ENCODE measurements at places on chromosomes 2 and 18.

DNA sequence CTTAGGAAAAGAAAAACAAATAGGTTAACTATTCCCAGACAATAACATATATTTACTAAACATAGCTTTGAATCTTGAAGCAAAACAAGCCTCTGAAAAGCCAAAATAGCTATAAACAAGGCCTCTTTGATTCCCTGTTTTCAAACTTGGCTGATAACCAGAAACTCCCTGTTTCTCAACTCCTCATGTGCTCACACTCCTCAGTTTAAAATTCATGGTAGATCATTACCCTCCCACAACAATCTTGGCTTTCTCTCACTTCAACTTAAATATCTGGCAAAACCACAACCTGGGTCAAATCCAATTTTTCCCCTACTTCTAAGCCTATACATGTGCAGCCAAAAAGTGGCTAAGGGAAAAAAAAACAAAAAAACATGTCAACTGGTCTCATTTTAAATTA, 15.6 kb downstream of the SUCLG1 start:
- no peak for DNase-seq

DNA sequence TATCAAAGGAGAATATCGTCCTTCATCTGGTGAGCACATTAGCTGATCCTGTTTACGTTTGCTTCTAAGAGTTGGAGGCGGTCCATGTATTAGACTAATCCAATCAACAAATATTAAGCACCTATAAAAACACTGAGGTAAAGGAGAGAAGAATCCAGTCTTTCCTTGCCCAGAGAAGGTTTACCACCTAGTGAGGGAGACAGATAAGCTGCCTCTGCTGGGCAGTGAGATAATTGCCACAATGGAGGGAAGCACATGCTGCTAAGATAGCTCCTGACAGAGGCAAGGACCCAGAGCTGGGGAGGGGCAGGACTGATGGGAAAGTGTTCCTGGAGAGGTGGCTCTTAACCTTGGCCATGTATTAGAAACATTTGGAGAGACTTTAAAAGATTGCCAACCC, 36.7 kb upstream of the ST8SIA5 start:
- no peak for DNase-seq

GRCh38 chr2:176854878-176855277, 357.7 kb upstream of the HNRNPA3 start:
- no peak for DNase-seq

DNA sequence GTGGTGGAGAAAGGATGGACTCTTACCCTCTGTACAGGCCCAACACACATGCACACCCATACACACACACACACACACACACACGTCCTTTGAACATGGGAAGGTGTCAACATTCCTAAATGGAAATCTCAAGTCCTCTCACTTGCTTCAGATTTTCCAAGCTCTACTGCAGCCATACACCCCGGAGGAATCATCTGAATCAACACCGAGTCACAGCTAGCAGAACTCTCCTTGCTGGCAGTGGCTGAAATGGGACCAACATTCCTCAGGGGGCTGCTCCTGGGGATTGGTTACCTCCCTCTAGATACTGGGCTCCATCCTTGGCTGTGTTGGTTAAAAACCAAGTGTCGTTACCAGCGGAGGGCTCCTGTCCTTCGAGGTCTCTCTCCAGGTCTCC, 112.7 kb downstream of the BCL11A start:
- no peak for DNase-seq

DNA sequence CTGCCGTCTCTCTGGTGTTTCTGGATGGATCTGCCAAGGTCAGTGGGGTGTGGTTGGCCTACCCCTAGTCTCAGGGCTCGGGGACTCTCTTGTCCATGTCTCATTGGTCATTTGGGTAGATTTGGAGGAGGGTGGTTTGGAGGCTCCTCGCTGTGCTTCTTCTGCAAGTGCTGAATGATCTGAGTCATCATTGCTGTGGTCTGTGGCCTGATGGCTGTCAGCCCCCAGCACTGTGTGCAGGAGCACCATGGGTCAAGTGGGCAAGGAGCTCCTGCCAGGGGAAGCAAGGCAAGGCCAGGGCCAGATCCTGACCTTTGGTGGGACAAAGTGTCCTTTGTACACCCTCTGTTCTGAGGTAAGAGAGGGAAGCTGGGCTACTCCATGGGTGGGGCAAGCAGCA, 221.8 kb downstream of the FHOD3 start:
- no peak for DNase-seq

GRCh38 chr2:71684226-71685072, 231.1 kb downstream of the DYSF start:
- DNase-seq = no peak

- no peak for DNase-seq
These were observed 44.3 kb downstream of the CCDC148 start for GRCh38 chr2:158412206-158412605.

- DNase-seq = no peak
These were observed 170.0 kb upstream of the ALKAL2 start for GRCh38 chr2:457792-458424.

DNA sequence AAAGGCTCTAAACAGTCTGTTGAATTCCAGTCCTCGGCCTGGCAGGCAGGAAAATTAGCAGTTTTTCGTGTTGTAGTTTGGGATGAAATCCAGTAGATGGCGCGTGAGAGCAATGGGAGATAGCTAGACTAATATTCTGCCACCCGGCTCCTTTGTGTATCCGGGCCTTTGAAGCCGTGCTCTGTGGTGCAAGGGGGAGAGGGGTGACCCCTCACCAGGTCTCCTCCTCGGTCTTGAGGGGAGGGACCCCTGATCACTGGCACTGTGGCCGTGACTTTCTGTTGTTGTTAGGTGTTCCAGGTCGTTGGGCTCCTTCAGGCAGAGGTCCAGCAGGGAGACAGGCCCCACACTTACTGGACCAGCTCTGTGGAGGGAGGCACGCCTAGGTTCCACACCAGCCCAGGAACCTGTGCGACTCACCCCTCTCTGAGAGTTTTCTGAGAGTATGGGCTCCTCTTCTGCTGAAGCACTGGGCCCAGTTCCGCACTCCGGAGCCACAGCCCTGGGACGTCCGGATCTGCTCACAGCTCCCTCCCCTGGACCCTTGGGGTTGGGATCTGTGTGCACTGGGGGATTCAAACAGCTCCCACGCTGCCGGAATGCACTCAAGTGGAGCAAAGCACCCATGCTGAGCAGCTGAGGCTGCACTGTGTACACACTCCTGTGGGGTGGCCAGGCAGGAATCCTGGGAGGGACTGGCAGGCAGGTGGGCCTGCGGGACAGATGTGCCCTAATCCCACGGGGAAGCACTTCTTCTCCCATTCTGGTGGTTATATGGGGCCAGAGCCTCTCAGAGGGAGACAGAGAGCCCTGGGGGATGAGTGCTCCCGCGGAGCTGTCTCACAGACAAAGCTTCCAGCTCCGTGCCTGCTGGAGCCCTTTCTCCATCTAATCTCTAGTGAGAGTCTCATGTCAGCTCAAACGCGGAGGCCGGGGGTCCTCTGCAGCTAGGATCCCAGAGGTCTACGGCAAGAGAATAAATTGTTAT, 8.8 kb downstream of the GKN2 start:
- DNase-seq = peak; percentile 79

DNA sequence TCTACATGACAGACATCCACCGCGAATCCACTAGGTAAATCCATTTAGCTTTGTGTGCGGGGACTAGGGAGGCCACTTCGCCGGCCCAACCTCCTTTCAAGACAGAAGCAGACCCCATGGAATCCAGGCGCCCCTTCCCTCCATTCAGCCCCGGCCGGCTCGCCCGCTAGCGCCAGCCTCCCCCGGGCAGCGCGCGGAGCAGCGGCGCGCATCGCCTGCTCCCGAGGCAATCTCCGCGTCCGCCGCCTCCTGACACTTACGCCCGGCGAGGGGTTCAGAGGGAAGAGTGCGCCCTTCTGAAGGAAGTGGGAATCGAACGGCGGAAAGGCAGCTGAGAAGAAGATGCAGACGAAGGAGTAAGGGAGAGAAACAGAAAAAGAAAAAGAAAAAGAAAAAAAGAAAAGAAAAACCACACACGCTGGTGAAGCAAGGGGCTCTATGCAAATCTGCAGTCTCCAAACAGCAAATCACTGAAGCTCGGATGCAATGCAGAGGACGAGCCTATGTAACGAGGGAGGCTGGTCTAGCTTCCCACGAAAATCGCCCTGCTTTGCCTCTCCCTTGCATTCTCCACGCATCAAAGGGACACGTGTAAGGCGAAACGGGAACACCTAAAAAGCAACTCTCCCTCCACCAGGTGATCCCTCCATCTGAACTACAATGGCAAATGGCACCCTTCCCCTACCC, 684.4 kb downstream of the NRXN1 start:
- no peak for DNase-seq

- no peak for DNase-seq
These were observed 255.9 kb upstream of the CXCR4 start for GRCh38 chr2:136373841-136374240.

DNA sequence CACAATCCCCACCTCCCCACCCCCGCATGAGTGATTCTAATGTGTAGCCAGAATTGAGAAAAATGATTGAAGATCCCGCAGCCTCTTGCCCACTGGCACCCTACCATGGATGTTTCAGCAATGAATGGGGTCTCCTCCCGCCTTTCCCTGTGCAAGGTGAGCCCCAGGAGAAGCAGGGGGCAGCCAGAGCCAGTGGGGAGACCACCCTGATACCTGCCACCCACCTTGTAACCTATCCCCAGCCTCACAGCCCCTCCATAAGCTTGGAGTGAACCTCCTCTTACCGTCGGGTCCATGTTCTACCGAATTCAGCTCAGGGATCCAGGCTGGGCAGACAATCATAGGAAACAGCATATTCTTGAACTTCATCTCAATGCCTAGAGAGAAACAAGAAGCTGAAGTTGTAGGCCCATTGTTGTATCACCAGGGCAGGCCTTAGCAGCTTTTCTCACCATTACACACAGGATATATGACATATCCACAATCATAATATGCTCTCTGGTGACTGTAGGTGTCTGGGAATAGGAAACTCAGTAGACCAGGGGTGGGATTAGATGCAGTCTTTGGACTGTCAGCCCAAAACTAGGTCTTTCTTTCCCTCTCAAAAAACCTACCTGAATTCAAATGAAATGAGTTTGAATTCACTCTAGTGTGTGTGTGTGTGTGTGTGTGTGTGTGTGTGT, 30.9 kb downstream of the XDH start:
- DNase-seq = no peak

GRCh38 chr2:75194184-75194868, 5.0 kb downstream of the TACR1 start:
- DNase-seq = peak; percentile 9

DNA sequence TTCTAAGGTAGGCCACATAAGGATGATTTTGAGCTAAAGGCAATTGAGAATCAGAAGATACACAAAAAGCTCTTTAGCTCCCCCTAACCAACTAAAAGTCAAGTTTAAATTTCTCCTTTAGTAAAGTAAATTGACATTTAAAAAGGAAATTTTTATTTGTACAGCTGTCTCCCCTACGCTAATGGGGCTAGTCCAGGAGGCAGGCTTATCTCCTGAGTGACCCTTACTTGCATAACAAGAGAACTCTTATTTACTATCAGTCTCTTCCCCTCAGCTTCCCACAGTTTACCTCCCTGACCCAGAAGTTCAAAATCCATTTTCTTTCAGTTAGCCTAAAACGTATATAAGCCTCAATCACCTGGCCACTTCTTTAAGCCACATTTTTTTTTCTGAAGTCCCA, 1002.8 kb upstream of the NRXN1 start:
- DNase-seq = no peak

GRCh38 chr2:15112216-15112615, 448.9 kb downstream of the NBAS start:
- peak; percentile 44 for DNase-seq

DNA sequence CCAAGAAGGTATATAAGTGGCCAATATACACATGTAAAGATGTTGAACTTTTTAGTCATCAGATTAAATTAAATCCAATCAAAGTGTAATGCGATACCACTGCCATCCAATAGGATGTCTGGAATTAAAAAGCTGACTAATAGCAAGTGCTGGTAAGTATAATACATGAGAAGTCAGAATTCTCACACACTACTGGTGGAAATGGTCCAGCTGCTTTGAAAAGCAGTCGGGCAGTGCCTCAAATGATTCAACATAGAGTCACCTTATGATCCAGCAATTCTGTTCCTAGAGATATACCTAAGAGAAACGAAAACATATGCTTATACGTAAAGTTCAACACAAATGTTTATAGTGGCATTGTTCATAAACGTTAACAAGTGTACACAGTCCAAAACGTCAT, 124.1 kb upstream of the MYT1L start:
- no peak for DNase-seq

GRCh38 chr2:65639156-65639864, 206.9 kb upstream of the SPRED2 start:
- DNase-seq = no peak

- DNase-seq = peak; percentile 31
These were observed 62.7 kb upstream of the TAF1B start for GRCh38 chr2:9780368-9781130.

GRCh38 chr2:31060397-31060796, 77.8 kb downstream of the GALNT14 start:
- DNase-seq = no peak

- DNase-seq = no peak
These were observed 45.0 kb downstream of the EMILIN2 start for GRCh38 chr18:2891526-2892431.

DNA sequence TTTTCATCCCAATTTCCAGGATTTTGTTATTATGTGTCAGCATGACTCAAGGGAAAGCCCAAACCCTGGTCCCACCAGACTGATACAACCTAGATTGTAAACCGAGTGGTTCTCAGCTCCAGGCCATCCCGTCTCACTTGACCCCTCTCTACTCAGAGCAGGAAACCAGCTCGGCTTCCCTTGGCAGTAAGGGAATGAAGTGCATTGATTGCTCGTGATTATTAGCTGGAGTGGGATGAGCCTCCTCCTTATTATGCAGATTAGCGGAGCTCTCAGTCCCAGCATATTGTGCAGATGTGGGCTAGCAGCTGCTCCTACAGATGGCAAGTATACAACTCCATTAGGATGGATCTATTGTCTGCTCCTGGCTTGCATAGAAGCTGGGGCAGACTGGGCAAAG, 167.6 kb downstream of the LNPK start:
- DNase-seq = no peak

DNA sequence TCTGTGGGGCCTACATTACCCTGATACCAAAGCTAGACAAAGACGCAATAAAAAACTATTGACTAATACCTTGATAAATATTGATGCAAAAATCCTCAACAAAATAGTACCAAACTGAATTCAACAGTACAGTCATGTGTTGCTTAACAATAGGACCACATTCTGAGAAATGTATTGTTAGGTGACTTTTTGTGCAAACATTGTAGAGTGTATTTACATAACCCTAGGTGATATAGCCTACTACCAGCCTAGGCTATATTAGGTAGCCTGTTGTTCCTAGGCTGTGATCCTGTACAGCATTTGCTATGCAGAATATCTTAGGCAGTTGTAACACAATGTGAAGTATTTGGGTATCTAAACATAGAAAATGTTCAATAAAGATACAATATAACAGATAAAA, 36.7 kb downstream of the CCDC138 start:
- no peak for DNase-seq

- DNase-seq = no peak
These were observed 45.2 kb downstream of the FAM168B start for GRCh38 chr2:131047920-131048560.

- no peak for DNase-seq
These were observed at the start of gene SYT4 for GRCh38 chr18:43277164-43277600. Gene SYT4, minus strand, starts transcription at chr18:43277490. Its CDS starts 209 bp downstream, at chr18:43277281.

- no peak for DNase-seq
These were observed at the start of gene SLC38A11 for GRCh38 chr2:164954954-164955701. Gene SLC38A11, minus strand, starts transcription at chr2:164955525. Its CDS starts 278 bp downstream, at chr2:164955247.
